ENCODE measurements at places on chromosomes 11 and 22. TPM values are rescaled to one million over a fixed set of nuclear protein-coding genes. Genes with fewer than 3 reads are reported as not detected.
A peak's percentile ranks its signal among the peaks of the same experiment; 100 is the strongest.

DNA sequence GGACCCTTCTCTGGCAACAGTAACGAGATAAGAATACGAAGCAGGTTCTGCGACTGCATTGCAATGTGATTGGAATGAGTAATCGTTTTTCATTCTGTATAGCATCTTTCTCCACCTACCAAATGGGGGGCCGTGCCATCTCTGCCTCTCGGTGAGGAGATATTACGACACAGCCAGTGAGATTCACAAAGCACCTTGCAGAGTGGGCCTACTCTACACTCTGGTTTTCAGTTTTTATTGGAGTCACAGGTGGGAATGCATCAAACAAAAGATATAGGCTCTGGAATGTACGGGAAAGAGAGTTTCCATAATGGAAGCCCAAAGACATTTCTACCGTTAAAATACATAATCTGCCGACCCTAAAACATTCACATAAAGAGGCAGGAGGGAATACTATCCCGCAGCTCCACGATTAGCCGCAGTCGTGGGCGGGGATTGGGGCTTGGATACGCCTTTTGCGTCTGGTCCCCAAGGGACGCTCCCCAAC is 423 bp upstream of the RTN3 start:
- DNase-seq = no peak

DNA sequence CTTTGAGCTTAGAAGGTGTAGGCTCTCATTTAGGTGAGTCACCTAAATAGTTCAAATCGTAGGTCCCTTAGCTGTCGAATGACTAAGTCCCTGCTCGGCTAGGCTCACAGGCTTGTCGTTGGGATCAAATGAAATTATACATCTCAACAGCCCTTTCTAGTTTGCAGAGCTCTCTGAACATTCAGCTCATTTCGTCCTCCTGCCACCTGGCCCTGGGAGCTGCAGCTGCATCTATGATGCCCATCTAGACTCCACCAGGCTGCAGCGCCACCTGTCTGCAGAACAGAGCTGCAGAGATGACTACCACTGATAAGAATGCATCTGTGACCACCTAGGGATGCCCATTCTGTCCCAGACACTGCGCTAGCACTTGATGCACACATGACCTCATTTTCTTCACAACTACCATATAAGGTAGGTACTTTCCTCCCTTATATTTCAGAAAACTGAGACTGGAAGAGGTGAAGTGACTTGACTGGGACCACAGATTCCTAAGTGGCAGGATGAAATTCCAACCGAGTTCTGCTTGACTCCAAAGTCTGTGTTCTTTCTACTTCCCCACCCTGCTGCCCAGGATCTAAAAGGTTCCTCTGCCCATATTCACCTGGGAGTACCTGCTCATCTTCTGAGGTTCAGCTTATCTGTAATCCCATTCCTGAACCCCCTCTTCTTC is 141.1 kb upstream of the NARS2 start:
- DNase-seq = peak; percentile 54

DNA sequence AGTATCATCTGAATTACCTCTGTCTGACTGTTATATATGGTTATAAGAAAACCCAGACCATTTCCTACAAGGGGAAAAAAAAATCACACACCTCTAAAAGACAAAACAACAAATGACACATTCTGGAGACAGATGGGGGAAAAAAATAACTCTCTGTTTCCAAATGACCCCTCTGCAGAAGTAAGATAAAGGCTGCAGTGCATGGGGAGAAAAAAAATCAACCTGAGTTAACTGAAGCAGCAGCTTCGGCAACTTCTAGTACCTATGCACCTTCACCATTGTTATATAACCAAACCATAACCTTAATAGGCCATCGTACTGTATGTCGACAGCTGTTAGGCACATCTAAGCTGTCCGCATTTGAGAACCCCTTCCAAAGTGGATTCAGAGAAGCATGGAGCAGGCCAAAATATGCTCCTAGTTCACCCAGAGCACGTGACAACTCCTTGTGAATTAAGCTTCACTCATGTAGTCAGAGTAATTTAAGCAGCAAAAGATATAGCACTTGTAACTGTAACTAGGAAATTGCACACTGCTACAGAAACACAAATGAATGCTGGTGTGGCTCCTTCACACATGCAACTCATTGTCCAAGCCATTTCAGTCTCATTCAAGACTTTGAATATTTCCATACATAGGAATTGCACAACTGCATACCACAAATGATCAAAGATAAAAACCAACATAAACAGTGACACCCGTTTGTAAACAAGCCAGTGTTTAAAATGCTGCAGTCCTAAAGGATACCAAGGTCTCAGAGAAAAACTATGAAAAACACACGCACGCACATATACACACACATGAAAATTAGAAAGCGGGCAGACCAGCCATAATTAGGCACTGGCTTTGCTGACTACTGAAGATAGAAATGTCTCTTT is 2.7 kb downstream of the SIK3 start:
- DNase-seq = no peak

The OR52N4 gene
- not detected for polyA plus RNA-seq

- no peak for DNase-seq
These were observed 10.7 kb downstream of the STIM1 start for GRCh38 chr11:3866206-3866605.

DNA sequence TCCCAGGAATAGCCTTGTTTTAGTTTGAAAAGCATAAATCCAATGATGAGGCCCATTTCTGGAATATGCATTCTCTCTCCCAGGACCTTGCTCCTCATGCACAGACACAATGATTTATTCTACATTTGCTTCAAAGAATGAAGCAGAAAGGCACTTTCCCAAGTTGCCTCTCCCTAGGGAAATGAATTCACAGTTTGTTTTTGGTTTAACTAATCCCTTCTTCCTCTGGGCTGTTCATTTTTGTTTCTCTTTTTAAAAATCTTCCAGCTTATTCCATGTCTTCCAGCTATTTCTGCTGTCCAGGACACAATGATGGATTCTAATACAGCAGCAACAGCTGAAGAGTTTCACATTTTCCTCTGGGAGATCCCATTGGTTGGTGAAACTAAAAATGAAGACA is 1529.2 kb upstream of the TENM4 start:
- no peak for DNase-seq

GRCh38 chr11:98100689-98101088 is 920.1 kb upstream of the CNTN5 start:
- DNase-seq = no peak

DNA sequence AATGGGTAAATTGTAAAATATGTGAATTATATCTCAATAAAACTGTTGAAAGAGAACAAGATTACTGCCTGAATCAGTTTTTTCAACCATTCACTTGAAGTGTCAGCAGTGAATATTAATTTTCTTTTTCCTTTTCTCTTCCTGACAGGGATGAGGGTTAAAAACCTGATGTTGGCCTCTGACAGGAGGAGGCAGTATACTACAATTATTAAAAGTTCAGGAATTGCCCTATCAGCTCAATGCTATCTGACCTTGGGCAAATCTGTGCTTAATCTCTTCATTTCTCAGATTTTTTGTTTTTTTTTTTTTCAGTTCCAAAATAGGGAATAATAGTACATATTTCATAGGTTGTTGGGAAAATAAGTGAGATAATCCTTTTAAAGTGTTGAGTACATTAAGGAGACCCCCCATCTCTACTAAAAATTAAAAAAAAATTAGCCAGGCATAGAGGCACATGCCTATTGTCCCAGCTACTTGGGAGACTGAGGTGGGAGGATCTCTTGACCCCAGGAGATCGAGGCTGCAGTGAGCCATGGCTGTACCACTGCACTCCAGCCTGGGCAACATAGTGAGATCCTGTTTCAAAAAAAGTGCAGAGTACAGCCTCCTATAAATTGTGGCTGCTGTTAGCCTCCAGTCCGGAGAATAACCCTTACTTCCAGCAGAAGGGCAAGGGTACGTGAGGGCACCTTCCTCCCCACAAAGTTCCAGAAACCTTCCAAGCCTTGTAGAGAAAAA is 48.8 kb downstream of the TRIM44 start:
- DNase-seq = no peak

The TMEM151A gene
- polyA plus RNA-seq = not detected

The HEPHL1 gene
- 0.04 TPM for polyA plus RNA-seq
